ENCODE measurements at places on chromosomes 4 and X.

- DNase-seq: no peak
Observed at GRCh38 chrX:114962209-114962608, 55.2 kb downstream of the IL13RA2 start.

DNA sequence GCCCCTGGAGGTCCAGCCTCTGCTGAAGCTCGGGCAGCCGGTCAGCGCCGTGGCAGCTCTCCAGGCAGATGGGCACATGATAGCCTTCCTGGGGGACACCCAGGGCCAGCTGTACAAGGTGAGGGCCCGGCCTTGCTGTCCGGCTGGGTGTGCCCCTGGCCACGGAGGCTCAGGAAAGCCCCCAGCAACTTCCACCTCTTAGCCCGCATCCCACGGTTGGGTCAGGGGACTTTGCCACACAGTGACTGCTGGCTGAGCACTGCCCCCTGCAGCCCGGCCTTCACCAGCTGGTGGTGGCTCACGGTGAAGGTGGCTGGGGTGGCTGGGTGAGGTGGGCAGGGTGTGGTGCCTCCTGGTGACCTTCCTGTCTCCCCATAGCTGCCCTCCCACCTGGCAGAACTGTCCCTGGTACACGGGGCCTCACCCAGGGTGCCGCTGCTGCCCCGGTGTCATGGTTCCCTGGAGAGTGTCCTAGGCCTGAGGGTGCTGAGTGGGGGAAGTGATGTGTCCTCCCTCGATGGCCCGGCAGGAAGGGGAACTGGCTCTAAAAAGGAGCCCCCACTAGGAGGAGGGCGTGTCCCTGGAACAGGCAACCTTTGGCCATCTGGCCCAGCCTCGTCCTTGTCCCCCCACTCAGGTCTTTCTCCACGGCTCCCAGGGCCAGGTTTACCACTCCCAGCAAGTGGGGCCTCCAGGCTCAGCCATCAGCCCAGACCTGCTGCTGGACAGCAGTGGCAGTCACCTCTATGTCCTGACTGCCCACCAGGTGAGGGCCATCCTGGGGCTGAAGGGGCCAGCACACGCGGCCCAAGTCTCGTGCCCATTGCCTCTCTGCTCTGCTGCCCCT is 4.5 kb downstream of the PLXNB3 start:
- DNase-seq: no peak

GRCh38 chrX:28609003-28609402 is 21.8 kb downstream of the IL1RAPL1 start:
- no peak for DNase-seq

GRCh38 chr4:119206178-119206577 is 6.3 kb upstream of the USP53 start:
- DNase-seq: no peak

DNA sequence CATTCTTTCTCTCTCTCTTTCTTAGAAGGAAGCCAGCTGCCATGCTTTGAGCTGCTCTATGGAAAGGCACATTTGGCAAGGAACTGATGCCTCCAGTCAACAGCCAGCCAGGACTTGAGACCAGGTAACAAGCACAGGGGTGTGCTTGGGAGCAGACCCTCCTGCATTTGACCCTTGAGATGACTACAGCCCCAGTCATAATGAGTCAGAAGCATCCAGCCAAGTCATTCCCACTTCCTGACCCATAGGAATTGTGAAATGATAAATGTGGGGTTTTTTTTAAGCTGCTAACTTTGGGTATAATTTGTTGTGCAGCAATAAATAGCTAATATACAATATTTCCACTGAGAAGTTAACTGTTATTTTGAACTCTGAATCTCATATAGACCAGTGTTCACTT is 446.9 kb downstream of the GRXCR1 start:
- no peak for DNase-seq

- no peak for DNase-seq
Observed at GRCh38 chrX:153944800-153945150, 332 bp upstream of the RENBP start.

- no peak for DNase-seq
Observed at GRCh38 chr4:15117270-15117946, 115.1 kb downstream of the CPEB2 start.

Measured in nucleus accumbens (tissue), 56 donors.